ENCODE measurements at places on chromosomes 5 and 9.

GRCh38 chr5:105617436-105618215, 2053.1 kb downstream of the EFNA5 start:
- no peak for DNase-seq

DNA sequence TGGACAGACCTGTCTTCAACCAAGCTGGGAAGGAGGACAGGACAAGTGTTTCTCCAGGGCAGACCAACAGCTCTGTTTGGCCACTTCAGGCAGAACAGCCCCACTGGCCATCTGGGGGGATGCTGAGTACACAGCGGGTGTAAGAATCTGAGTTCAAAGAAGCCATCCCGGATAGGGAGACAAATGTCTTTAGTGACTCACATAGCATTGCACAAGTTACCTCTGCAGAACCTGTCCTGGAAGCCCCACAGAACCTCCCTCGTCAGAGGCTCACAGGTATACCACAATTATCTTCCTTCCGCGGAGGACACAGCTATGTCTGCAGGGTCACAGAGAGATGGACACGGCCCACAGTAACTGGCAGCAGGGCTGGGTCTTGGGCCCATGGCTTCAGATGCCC, 2.0 kb downstream of the OR2V2 start:
- DNase-seq, result no peak

- no peak for DNase-seq
Measured at GRCh38 chr5:132219289-132219970, 8.2 kb downstream of the P4HA2 start.

- no peak for DNase-seq
Measured at GRCh38 chr5:95673081-95673480, 9.7 kb downstream of the SPATA9 start.

GRCh38 chr5:131514316-131515283, 120.4 kb downstream of the RAPGEF6 start:
- DNase-seq, result no peak

- DNase-seq, result no peak
Measured at GRCh38 chr9:86585422-86586143, 231.4 kb upstream of the TUT7 start.

GRCh38 chr9:92870289-92870688, 7.5 kb downstream of the ZNF484 start:
- DNase-seq, result no peak

DNA sequence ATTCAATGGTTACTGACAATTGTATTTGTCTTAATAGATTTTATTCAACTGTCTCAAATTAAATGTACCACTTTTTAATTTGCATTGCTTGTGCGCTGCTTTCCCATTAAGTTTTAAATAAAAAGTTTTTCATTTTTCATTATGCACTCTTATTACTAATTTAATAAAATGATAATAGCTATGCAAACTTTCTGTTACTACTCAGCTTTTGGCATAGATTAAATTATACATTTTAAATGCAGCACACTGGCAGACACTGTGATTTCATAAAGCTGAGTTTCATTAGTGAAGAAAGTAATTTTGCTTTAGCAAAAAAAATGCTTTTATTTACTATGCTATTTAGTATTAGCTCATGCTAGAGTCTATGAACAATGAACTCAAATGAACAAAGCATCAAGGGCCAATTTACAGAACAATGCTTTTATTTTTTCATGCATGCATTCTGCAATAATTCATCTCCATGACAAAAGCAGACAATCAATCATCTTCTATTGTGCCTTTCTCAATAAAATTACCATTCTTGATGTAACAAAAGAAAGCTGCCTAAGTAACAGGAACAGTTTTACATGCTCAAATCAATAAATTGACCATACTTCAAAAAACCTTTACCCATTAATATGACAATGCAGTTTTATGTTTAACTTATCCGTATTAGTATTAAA, 595.2 kb upstream of the ARRDC3 start:
- DNase-seq, result no peak

- no peak for DNase-seq
Measured at GRCh38 chr5:59562756-59563389, 330.7 kb downstream of the PDE4D start.

- DNase-seq, result no peak
Measured at GRCh38 chr5:33583332-33583731, 142.6 kb downstream of the TARS1 start.
